ENCODE measurements at places on chromosomes 13 and 19.

GRCh38 chr19:6068711-6069110 lies 41.6 kb downstream of the RFX2 start:
- DNase-seq: no peak

- no peak for DNase-seq
Measured at GRCh38 chr13:102250448-102250847, 151.4 kb downstream of the FGF14 start.

- no peak for DNase-seq
Measured at GRCh38 chr13:42474954-42475353, 99.0 kb upstream of the TNFSF11 start.

DNA sequence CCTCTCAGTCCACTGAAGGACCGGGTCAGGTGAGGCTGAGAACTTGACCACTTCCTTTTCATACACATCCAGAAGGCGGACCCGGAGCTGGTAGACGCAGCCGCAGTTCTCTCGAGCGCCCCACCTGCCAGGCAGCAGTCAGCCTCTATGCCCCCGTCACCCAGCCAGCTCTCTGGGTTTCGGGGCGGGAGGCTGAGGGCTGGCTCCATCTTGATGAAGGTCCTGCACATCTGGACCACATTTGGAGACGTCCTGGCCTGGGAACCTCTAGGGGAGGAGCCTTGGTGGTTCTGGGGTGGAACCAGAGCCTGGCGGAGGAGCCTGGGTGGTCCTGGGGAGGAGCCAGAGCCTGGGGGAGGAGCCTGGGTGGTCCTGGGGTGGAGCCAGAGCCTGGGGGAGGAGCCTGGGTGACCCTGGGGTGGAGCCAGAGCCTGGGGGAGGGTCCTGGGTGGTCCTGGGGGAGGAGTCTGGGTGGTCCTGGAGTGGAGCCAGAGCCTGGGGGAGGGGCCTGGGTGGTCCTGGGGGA lies 14.3 kb downstream of the MRPS12 start:
- no peak for DNase-seq

- DNase-seq: no peak
Measured at GRCh38 chr19:40517248-40517647, 50.4 kb downstream of the SPTBN4 start.

GRCh38 chr13:111929036-111929616 lies 137.8 kb upstream of the SOX1 start:
- no peak for DNase-seq

DNA sequence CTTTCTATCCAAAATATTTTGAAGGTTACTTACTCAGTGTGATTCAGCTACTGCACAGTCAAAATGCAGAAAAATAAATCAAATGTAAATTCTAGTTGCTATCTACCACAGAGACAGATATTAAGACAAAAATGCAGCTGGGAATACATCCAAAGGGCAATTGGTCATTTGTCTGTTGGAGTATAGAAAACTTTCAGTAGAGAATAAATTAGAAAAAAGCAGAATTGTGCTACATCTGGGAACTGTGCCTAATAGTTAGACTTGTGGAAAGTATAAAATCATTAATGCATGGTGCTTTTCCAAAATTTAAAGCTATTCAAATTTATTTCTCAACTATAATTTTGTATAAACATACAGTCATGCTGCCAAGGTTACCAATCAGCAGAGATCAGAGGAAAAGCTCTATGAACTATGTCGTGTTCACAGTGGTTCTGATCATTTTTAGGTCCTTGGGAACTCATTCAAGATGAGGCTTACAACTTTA lies 1635.8 kb downstream of the PCDH9 start:
- DNase-seq: no peak

DNA sequence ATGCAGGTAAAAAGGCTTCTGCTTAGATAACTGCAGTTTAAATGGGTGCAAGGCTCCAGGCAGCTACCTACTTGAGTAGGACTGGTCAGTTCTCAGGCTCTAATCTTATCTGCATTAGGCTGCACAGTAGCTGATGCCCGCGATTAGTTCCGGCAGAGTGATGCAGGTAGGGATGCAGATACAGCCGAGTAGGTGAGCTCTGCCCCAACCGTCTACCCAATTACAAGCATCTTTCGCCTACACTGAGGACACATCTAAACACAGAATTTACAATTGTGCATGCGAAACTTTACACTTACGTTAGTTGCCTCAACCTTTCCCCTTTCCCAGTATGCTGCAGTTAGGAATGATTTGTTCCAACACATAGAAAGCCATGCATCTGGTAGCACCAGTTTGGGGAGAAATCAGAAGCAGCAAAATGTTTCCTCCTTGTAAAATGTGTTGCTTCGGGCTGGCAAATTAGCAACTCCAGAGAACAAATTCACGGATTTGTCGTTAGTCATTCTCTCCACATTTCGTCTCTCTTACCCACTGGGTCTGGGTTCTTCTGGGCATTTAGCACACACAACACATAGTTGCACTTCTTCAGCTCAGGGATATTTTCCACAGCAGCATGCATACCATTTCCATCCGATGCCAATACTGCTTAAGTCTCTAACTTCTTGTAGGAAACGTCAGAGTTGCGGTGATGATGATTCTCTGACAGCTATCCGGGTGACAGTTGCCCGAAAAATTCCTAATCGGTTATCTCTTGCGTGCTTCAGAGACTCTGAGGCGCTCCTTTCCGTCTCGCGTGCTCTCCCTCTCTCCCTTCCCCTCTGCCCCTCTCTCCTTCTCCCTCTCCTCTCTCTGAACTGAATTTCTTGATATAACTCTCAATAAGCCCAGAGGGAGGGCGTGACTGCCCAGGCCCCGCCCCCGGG lies at the start of gene PCDH9:
TSS of gene PCDH9 (minus strand) at position 856 of the 923 bp plus-strand sequence. CDS start 1,896 bp downstream, outside the sequence.
- DNase-seq: no peak

- DNase-seq: no peak
Measured at GRCh38 chr13:90766386-90766902, 581.0 kb upstream of the MIR17HG start.

- DNase-seq: no peak
Measured at GRCh38 chr13:34751044-34751443, 191.0 kb upstream of the NBEA start.

DNA sequence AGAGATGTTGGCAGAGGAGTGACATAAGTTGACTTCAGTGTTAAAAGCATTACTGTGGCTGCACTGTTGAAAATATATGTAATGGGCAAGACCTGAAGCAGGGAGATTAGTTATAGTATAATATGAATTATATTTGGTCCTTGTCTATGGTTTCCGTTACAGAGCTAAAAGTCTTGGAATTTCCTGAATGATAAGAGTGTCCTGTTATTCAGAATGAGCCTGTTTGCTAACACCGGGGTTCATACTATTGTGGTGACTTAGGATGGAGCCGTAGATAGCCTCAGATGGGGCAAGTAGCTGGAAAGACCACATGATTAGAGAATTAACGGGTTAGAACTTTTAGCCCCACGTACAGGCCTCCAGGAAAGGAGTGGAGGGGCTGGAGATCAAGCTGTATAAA lies 5.7 kb downstream of the USPL1 start:
- no peak for DNase-seq

DNA sequence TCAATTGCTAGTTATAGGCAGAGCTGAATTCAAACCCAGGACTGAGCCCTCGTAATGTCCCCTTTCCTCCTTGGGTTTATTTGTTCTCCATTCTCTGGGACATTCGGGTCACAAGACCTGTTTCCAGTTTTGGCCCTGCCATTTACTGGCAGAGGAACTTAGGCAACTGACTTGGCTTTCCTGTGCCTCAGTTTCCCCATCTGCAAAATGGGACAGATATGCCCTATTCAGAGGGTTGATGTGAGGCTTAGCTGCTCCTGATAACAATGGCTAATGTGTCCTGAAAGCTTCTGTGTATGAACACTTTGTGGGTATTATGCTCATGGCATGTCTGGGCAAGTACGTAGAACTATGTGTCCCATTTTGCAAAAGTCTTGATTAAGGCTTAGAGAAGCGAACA lies 996 bp downstream of the ZNF524 start:
- no peak for DNase-seq

GRCh38 chr19:30388819-30389218 lies 16.6 kb downstream of the ZNF536 start:
- no peak for DNase-seq

DNA sequence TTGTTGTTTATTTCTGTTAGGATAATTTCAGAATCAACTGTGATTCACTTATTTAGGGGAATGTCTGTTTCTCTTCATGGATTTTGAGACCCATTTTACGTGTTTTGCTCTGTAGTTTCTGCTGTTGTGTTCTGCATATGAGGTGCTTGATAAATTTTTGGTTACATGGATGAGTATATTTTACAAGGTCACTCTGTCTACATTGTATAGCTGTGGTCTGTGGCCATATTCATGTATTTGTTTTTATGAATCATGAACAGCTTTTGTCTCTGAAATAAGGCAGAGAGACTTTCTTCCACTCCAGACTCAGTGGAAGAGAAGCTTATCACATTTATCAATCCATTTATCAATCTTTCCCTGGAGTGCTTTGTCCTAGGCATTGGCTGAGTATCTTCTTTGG lies 56.6 kb downstream of the PDS5B start:
- DNase-seq: no peak

DNA sequence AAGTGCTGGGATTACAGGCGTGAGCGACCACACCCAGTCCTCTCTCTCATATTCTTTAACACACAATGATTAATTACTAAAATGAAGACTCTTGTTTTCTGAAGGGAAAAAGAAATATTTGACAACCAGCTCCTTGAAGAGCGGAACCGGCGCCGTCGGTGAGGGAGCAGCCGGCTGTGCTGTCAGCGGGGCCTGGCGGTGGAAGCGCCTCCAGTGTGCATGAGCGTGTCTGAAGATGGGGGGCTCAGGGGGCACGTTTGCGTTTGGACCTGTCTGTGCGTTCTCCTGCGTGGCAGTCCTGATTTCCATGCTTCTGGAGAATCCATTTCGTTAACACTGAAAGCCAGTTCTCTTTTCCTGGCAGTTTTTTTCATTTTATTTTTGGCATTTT lies 7.3 kb upstream of the NDUFS7 start:
- DNase-seq: no peak
